ENCODE measurements at places on chromosomes 11 and 22.
A peak's percentile ranks its signal among the peaks of the same experiment; 100 is the strongest.

DNA sequence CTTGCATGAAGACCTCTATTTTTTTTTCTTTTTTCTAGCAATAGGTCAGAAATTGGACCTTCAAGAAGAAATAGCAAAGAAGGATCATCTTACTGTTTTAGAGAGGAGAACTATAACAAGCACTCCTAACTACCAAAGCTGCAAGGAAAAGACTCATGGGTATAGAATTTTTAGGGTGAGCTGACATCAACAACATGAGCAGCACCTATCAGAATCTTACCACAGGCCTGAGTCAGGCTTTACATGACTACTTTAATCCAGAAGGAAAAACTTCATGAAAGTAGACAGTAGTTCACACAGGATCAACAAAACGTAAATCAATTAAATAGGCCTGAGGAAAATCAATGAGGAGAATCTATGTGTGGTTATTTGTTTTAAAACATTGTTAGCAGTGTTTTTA, 130.5 kb downstream of the FAM76B start:
- DNase-seq = no peak

DNA sequence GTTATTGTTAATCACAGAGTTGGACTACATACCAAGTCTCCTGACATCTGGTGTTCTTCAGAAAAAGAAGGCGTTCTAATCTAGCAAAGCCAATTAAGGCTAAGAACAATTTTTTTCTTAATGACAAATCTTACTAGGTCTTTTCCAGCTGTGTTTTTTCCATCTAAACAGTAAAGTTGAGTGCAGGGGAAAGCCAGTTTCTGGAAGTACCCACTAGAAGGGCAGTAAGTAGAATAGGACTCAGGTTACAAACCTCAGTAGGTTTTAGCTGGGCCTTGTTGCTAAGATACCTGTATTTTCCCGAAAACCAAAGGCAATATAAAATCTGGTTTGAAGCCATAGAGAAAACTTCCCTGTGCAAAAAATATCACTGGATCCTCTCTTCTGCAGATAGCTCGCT, 351.9 kb downstream of the ETS1 start:
- no peak for DNase-seq

DNA sequence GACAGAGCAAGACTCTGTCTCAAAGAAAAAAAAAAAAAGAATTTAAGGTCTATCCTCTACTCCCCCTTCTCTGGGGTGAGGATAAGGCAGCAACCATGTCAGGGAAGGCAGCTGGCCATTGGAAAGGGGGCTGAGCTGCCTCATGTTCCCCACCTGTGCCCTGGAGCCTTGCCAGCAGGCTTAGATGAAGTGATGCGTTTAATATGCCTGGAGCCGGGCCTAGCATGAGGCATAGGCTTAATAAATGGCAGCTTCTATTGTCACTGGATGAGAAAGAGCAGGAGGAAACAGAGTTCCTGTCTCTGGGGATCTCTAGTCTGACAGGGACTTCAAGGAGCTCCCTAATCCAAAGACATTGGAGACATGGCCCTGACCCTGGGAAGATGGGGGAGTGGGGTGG, 3.2 kb upstream of the KCNE3 start:
- DNase-seq = no peak

DNA sequence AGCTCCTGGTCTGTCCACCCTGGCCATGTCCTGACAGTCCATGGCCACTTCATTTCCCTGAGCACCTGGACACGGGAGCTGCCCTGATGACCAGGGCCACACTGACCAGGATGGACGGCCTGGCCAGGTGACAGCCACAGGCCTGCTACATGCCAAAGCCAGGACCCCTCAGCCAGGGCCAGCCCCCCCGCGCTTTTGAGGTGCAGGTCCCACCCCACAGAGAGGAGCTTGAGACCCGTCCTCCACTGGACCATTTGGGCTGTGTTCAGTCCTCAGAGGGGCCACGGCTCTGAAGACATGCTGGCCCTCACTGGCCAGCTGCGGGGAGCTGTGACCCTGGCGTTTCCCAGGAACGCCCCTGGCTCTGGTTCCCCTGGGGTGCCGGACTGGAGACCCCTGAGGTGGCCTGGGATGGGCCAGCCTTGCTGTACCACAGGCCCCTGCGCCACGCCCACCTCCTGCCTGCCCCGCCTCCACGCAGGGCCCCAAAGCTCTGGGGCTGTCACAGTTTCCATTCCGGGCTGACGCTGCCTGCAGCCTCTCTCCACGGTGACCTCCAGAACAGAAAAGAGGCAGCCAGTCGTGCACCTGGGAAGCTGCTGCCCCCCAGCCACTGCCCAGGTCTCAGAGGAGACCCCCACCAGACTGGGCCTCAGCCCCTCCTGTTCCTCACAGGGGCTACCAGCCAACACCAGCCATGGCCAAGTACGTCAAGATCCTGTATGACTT, 18.2 kb downstream of the EPS8L2 start:
- DNase-seq = no peak

GRCh38 chr11:125222494-125222893, 57.9 kb downstream of the PKNOX2 start:
- DNase-seq = no peak

DNA sequence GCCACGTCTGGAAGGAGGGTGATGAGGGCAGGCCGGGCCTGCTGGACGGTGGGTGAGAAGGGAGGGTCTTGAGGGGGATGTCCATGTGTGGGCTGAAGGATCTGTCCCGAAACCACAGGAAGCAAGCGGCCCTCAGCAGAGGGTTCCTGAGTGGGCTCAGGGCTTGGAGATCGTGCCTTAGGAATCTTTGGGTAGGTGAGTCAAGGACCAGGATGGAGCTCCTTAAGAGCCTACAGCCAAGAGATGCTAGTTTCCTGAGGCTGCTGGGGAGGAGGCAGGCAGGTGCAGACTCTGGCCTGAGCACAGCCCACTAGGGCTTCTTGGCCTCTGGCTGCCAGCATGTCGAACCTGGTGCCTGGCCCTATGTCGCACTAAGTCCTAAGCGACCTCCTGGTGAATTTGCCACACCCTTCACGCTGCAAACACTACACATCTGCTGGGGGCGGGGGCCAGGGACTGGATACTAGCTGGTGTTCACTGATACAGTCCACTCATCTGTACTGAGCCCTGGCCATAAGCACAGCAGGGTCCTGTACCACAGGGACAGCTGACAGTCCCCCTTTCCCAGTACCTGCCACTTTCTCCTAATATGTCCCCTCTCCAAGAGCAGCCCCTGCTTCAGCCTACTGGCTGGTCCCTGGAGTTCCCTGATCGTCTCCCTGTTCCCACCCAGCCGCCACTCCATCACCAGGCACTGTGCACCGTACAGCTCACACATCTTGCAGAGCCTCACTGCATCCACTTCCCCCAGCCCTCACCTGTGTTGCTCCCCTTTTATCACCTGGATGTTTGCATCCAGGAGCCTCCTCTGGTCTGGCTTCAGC, 19.5 kb downstream of the GNAZ start:
- no peak for DNase-seq

GRCh38 chr22:27381552-27381951, 420.0 kb downstream of the MN1 start:
- no peak for DNase-seq

DNA sequence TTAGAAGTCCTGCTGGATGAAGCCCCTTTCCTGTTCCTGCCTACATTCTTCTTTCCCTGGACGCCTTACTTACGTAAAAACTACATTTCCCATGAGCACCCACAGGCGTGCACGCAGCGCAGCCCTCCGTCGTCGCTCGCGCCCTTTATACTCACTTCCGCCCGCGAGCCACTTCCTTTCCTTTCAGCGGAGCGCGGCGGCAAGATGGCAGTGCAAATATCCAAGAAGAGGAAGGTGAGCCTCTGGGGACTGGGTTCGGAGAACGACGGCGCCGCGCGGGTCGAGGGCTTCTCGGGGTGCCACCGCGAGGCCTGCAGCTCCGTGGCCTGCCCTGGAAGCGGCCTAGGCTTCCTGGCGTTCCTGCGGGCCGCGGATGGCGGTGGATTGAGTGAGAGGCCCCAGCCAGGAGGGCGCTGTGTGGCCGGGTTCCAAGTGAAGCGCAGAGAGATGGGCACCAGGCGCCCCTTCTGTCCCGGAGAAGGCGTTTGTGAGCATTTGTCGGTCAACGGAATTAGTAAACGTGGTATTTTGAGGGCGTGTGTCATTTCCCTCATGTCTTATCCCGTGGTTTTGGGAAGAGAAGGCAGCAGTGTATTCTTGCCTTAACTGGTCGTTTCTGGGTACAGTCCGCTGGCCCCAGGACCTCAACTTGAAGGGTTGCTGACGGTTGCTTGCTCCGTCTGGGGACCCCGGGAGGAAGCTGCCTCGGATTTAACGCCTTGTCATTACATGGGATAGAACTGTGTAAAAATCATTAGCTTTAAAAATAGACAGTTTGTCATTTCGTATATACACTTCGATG, at the start of gene RPS3:
Gene RPS3 (plus strand): TSS at position 175 of the 802 bp plus-strand sequence. CDS start 30 bp downstream, at position 205.
- DNase-seq = peak; percentile 80

- no peak for DNase-seq
Observed at GRCh38 chr11:80586464-80586863, 1145.6 kb upstream of the TENM4 start.

- no peak for DNase-seq
Observed at GRCh38 chr22:20028855-20029549, 8.1 kb downstream of the TANGO2 start.

- no peak for DNase-seq
Observed at GRCh38 chr11:115525531-115526006, 21.4 kb upstream of the CADM1 start.

GRCh38 chr11:119651802-119652584, 77.0 kb downstream of the NECTIN1 start:
- no peak for DNase-seq

DNA sequence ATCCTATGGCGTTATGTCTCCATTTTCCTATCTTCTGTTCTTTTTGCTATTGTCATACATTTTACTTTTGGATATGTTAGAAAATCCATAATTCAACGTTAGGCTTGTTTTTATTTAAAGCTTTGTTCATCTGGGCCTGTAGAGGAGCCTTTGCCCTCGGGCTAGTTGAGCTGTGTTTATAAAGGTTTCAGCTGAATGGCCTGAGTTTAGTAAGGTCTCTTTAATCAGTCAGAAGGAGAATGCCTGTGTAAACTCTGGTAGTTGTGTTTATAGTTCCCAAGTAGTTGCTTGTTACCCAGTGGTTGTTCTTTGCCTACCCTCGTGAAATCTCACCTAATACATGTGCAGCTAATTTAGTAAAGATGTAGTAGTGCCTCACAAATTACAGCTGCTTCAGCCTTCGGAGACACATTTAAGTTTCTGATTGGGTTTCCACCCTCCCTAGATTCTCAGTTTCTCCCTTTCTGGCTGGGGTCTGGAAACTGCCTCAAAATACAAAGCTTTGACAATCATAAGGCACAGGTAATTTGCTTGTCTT, 33.1 kb downstream of the MTMR3 start:
- no peak for DNase-seq

GRCh38 chr11:119643876-119644225, 85.1 kb downstream of the NECTIN1 start:
- no peak for DNase-seq

DNA sequence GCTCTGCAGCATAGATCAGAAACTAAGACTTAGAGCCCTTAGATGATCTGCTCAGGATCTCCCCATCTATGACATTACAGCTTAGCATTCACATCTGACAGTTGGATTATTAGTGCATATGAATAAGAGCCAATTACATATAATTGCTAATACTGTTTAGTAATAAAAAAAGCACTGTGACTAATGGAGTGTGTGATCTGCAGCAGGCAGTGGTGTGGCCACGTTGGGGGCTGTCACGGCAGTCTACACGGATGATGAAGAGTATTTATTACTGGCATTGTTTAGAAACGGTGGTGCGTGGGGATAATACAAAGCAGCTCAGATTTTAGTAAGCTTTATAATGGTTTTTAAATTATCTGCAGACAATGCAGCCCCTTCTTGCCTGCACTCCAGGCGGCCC, 93.5 kb upstream of the TIMP3 start:
- DNase-seq = no peak

DNA sequence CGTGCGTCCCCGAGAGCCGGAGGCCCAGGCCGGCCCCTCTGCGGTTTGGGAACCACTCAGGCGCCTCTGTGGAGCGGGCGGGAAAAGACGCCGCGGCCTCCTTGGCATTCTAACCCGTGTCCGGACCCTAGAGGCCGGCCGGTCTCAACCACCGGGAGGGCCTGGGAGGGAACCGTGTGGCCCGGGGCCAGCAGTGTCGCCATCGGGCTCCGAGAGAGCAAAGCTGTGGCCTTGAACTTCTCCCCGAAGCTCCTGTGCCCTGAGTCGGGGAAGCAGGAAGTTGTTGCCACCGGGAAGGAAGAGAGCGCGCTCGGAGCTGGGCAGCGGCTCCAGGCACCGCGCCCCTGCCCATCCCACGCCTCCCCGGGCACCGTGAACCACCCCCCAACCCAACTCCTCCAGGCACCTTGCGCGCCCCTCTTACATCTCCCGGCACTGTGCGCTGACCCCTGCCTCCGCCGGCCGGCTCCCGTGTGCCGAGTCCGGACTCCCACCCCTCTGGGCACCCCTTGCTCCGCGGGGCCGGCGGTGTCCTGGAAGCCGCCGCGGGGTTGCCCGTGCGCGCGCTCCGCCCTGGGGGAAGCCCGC, 80.0 kb upstream of the PPARA start:
- DNase-seq = no peak

GRCh38 chr22:25183949-25184619, 15.6 kb upstream of the CRYBB3 start:
- DNase-seq = no peak

- DNase-seq = no peak
Observed at GRCh38 chr11:67288198-67288451, 978 bp upstream of the ANKRD13D start.

DNA sequence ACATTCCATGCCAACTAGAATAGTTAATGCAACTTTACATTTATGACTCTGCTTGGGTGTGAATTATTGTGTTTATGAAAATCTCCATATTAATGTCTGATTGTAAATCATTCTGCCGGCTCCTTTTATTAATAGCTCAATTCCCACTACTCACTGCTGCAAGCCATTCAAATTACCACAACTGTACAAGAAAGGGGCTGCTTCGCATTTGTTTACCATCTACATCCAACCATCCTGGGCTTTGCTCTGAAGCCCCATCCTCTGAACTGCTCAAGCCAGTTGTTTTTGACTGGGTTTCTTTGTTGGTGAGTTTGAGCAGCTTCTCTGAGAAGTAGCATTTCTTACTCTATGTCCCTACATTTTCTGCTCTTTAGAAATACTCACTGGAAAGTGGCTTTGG, 451.6 kb upstream of the CADM1 start:
- no peak for DNase-seq

DNA sequence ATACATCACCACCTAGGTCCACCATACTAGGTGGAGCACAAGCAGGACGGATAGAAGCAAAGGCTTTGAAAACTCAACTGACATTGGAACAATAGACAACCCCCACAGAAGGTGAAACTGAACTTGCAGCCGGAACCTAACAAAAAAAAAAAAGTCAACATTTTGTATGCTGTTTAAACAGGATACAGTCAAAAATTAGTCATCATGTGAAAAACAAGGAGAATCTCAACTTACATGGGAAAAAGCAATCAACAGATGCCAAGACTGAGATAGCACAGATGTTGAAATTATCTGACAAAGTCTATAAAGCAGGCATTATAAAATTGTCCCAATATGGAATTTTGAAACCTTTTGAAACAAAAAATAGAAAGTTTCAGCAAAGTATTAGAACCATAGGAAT, 123.8 kb downstream of the RAB38 start:
- DNase-seq = no peak

- no peak for DNase-seq
Observed at GRCh38 chr11:28992996-28993395, 884.8 kb downstream of the METTL15 start.

- DNase-seq = no peak
Observed at GRCh38 chr11:67645521-67646461, 4.7 kb downstream of the ACY3 start.

All from stimulated activated CD4-positive, alpha-beta T cell treated with anti-CD3 and anti-CD28 coated beads, TNF-alpha, amount 100 ng/mL, for 4 hours (primary cell).